ENCODE measurements at places on chromosomes 4 and X.

DNA sequence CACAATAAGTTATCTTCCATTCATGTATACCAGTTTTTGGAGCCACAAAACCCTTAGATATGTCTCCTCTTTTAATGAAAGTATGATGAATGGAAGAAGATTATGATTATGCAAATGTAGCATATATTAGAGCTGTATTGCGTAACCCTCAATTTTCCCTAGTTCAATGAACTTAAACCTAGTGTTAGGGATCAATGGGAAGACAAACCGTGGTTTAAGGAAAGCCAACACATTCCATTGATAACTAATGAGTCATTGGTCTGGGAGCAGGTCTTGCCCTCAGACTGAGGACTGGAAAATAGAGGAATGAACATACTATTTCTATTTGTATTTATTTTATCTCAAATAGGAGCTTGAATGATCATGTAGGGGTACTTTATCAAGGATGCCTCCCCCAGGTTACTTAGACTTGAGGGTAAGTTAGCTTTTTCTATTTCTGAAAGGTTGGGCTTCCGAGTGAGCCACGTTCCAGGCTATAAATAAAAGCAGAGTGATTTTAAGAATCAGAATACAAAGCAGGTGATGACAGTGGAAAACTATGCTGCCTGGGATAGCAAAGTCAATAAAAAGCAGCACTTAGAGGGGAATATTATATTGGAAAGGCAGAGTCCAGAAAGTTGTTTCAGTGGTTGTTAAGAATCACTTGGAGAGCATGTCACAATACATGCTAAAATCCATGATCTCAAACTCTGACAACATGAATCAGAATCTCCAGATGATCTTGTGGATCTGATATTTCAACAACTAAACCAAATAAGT, 356.0 kb downstream of the ADAM29 start:
- no peak for DNase-seq

GRCh38 chr4:44738615-44739014, 12.3 kb upstream of the GNPDA2 start:
- DNase-seq: no peak

DNA sequence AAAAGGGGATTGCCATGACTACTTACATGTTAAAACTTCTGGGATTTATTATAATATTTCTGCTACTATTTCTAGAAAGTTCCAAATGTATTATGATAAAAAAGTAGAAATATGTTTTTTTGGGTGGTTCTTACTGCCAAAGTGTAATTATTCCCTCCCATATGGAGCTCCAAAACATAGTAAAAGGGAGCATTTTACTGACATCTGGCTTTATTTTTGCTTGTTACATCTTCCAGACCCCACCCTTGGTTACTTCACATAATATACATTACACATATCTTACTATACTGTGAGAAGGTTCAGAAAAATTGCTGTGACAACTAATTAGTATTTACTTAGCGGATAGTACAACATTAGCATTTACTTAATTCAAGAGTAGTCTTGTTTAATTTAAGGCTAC, 205.1 kb upstream of the TLL1 start:
- no peak for DNase-seq

DNA sequence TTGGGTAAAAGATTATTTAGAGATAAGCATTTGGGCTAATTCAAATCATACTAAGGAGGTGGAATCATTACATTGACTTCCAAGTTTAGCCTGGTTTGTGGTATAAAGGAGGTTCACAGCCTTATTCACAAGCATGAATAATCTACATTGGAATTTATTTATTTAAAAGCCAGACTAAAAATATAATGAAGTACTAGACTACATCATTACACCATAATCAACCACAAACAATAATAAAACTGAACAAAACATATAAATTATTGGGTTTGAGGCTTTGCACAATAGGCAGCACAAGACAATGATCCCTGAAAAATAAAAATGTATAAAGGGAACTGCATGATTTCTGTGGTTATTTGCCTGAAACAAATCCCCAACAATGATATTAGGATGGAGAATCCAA, 314.0 kb downstream of the GBA3 start:
- no peak for DNase-seq

GRCh38 chr4:67436742-67437141, 108.6 kb downstream of the CENPC start:
- no peak for DNase-seq

GRCh38 chr4:31807036-31807435, 1086.9 kb downstream of the PCDH7 start:
- DNase-seq: no peak

DNA sequence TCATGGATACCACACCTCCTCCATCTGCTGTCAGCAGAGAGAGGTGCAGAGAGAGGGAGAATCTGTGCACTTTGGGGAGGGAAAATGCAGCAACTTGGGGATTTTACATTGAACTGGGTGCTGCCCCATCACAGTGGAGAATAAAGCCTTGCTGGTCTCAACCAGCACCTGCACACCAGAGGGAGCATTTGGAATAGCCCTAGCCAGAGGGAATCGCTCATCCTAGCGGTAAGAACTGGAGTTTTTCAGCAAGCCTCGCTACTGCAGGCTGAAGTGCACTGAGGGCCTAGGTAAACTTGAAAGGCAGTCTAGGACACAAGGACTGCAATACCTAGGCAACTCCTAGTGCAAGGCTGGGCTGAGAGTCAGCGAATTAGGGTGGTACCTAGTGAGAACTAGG, 148.7 kb downstream of the KDR start:
- DNase-seq: no peak

GRCh38 chrX:53265771-53266574, 15.4 kb downstream of the IQSEC2 start:
- no peak for DNase-seq

DNA sequence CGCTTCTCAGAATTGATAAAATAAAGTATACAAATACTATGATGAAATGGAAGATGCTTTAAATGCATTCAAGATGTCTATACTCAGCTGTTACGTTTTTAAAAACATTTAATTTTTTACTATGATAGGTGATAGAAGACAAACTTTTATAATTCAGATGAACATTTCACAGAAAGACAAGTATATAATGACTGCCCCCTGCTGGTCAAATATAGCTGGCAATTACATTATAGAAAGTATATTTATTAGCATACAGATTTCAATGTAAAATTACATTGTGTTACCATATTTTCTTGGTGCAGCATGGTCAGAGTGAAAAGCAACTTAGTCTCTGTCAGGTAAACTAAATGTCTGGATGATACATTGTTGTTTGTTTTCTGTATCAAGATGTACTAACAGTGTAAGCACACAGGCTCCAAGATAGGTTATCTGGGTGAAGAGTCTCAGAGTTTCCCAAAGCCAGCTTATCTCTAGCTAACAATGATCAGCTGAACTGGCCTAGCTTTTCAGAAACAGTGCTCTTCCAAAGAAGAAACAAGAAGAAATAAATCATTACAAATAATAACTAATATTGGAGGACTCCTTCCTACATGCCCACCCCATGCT, 54.1 kb downstream of the SRPX start:
- DNase-seq: peak; percentile 26

DNA sequence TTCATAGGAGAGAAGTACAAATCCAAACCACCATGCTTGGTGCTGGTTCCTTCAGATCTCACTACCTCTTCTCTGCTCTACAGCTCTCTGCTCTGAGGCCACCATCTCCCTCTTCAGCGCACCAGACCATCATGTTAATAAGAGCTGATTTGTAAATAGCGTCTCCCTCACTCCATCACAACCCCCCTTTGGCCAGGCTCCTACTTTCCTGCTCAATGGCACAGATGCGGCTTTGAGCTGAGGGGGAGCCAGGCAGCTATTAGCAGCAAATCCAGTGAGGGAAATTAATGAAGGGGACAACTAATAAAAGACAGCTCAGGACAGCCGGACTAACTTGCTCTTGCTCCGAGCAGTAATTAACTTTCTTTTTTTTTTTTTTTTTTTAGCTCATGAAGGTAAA, 13.1 kb downstream of the NEUROG2 start:
- no peak for DNase-seq

GRCh38 chr4:1623400-1623799, 60.7 kb downstream of the FAM53A start:
- DNase-seq: no peak

DNA sequence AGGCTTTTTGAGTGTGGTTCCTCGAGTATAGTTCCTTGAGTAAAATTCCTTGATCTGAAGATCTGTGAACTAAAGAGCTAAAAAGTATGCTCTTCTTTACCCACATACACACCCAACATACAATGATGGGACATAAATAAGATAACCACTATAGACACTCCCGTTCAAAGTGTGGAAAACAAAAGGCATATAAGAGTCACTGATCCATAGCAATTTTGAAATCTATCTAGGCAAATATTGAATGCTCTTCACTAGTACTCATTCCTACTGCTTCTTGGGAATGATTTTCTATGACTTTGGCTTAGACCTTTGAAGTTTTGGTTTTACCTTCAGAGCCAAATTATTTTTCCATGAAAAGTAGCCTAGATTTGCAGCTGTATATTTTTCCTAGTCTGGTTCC, 26.4 kb downstream of the PITX2 start:
- no peak for DNase-seq

GRCh38 chr4:76257824-76258223, 6.3 kb downstream of the FAM47E start:
- DNase-seq: no peak

GRCh38 chrX:37755025-37755424, 24.8 kb upstream of the CYBB start:
- DNase-seq: no peak

DNA sequence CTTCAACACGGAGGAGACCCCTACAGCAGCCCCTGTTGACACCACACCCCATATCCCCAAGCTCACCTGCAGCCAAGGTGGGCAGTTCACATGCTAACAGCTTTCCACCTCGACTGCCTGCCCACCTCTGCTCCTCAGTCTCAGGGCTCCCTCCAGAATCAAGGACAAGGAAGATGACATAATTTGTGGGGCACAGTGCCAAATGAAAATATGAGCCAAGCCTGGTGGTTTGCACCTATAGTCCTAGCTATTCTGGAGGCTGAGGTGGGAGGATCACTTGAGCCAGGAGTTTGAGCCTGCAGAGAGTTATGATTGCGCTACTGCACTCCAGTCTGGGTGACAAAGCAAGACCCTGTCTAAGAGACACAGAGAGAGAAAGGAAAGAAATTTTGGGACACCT, 516.3 kb downstream of the BCOR start:
- DNase-seq: no peak

DNA sequence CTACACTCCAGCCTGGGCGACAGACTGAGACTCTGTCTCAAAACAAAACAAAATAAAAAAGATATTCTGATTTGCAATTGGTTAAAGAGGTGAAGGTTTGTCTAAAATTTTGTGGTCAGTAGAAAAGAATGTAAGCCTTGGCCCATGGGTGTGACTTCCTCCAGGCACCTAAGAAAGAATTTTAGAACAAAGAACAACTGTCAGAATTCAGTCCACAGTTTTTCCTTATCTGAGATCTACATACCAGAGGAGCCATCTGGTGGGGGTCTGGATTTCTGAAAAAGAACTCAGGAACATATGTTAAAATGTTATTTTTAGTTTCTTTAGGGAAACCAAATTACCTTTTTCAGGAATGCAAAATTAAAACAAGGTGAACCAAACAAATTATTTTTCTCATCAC, 434.1 kb downstream of the ANKRD50 start:
- no peak for DNase-seq

DNA sequence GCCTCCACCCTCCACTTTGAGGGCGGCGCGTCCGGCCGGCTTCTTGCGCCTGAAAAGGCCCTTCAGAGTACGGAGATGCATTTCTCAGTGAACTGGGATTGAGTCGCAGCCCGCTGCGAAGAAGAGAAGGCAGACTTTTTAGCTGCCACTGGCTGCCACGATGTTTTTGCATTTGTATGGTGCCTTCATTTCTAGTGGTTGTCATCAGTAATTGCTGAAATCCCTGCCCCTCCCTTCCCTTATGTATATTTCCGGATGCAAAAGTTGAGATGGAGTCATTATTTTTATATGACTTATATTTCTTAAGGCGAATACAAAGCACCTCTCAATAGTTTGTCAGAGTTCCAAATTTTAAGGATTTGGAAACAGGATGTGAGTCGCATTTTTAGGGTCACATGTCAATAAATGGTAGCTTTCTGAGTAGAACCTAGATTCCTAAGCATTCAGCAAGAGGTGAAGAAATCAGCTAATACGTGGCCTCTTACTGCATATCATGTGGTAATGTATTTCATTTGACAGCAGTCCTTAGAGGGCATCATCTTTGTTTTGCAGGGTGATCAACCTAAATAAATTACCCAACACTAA, 658 bp downstream of the ATP6AP2 start:
- no peak for DNase-seq

DNA sequence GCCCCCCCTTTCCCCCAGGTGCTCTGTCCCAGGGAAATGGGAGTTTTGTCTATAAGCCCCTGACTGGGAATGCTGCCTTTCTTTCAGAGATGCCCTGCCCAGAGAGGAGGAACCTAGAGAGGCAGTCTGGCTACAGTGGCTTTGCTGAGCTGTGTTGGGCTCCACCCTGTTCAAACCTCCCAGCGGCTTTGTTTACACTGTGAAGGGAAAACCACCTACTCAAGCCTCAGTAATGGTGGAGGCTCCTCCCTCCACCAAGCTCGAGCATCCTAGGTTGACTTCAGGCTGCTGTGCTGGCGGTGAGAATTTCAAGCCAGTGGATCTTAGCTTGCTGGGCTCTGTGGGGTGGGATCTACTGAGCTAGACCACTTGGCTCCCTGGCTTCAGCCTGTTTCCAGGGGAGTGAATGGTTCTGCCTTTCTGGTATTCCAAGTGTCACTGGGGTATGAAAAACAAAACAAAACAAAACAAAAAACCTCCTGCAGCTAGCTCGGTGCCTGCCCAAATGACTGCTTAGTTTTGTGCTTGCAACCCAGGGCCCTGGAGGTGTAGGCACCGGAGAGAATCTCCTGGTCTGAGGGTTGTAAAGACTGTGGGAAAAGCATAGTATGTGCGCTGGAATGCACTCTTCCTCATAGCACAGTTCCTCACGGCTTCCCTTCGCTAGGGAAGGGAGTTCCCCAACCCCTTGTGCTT, 41.7 kb downstream of the ITM2A start:
- DNase-seq: peak; percentile 26

DNA sequence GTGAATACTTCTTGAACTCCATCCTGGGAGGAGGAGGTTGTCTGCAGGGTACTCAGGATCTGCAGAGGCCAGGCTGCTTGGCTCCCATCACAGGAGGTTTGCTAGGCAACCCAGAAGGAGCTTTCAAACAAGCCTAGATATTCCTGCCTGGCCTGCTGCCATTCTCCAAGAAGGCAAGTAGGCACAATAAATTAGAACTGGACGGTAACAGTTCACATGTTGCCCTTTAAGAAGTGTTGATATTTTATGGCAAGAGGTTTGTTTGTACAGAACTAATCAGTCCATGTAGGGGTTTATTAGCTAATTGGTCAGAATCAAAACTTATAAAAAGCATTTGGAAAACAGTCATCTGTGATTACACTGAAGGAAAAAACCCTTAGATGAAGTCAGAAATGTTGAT, 39.3 kb downstream of the SYNPO2 start:
- no peak for DNase-seq

GRCh38 chr4:132065940-132066495, 1083.1 kb upstream of the PCDH10 start:
- DNase-seq: no peak

GRCh38 chrX:134023851-134024281, 38.5 kb upstream of the GPC3 start:
- DNase-seq: no peak

GRCh38 chrX:25663701-25664100, 474.4 kb upstream of the MAGEB18 start:
- DNase-seq: no peak
